ENCODE measurements at places on chromosomes 16 and 17.

- DNase-seq: no peak
Measured at GRCh38 chr17:45227926-45228762, 6.5 kb downstream of the FMNL1 start.

GRCh38 chr16:49452108-49452507 lies 78.5 kb downstream of the C16orf78 start:
- no peak for DNase-seq

DNA sequence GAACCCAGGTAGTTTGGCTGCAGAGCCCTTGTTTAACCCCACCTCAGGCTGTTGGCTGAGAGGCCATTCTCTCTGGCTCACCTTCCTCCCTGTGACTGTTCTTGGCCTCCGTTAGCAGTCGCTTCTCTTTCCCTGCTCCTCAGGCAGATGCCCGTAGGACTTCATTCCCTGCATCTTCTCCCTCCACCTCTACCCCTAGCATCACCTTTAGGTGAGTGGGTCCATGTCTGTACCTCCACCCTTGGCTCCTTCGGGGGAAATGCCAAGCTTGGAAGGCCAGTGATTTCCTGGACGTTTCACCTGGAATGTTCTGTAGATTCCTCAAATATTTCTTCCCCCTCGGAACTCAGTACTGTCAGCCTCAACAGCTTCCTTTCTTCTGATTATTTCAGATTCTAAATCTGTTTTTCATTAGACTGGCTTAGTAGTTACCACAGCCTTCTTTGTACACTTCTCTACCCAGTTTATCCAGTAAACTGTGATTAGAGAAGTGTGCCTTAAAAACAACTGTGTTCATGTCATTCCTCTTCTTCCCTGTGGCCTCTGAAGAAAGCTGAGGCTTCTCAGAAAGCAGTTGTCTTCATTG lies 227.9 kb downstream of the MSI2 start:
- no peak for DNase-seq

DNA sequence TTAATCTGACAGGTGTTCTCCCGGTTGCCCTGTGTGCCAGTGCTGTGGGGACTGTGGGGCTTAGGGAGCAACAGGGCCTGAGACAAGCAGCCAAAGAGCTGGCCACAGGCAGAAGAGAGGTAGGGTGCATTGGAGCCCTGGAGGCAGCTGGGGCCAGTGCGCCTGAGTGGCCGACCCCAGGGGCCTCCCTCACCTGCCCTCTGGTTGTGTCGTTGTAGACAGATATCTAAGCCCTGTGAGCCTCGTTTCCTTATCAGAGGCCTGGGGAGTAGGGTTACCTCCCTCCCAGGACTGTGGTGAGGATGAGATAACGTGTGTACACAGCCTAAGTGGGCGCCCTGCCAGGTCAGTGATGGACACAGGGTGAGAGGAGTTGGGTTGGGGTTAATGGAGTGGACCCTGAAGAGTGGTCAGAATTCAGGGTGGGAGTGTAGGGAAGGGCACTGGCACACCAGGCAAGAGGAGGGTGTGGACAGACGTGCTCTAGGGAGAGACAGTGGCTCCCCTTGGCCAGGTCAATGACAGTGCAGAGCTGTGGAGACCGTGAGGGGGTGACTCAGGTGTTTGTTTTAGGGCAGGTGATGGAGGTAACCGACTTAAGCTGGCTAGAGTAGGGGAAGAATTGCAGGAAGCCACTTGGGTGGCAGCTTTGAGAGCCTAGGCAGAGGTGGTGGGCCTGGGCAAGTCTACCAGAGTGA lies 3.4 kb downstream of the NARF start:
- no peak for DNase-seq

DNA sequence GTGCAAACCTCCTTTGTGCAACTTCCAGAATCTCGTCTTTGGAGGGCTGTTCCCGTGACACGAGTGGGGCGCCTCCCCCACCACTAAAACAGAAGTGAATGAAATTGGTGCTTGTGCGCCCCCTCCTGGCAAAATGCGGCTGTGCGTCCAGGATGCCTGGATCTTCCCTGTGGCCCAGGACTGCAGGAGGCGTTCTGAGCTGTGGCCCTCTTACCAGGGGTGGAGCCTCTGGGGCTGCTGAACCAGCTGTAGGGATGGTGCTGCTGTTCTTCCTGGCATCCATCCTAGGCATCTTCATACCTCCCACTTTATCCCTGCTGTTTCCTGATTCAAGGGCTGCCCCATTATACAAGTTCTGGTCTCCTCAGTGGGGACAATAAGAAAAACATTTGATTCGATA lies 18.5 kb upstream of the NAGLU start:
- peak; percentile 89 for DNase-seq

DNA sequence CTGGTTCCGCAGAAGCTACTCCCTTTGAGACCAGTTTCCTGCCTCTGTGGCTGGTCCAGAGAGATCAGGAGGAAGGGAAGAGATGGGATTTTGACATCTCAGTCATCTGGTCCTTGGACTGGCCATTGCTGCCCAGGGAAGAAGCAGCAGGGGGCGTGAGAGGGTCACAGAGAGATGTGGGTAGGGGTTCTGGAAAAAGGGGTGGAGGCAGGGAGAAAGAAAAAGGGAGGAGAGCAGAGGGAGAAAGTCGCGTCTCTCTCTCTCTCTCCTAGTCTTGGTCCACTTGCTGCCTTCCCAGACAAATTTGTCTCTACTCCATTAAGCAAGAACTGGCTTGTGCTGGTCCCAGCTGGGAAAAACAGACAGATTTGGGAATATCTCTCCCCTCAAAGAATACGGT lies 4.4 kb downstream of the SHBG start:
- DNase-seq: peak; percentile 80

DNA sequence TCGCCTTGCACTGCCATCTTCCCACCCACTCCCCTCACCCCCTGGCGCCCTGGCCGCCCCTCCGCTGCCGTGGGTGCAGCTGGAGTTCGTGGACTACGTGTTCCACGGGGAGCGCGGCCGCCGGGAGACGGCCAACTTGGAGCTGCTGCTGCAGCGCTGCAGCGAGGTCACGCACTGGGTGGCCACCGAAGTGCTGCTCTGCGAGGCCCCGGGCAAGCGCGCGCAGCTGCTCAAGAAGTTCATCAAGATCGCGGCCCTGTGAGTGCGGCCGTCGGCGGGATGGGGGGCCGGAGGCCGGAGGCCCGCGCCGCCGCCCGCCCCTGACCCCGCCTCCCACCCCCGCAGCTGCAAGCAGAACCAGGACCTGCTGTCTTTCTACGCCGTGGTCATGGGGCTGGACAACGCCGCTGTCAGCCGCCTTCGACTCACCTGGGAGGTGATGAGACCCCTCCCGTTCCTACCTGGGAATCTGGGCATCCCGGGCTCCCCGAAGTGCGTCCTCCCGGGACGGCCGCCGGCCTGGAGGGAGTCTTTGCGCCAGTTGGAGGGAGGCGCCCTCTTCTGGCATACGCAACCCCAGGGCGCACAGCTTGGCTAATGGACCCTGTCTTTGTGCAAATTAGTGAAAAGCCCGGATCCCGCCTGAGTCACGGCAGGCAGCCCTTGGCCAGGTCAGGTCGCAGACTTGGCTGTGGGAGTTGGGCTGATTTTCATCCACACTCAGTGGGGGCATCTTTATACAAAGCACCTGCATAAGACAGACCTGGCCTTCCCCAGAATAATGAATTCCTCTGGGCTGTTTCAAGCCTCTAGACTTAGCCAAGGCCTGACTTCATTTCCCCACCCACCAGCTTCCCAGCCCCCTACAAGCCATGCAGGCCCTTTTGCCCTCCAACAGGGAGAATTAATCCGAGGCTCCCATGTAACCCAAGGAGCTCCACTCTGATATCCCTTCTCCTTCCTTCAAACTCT lies 14.3 kb downstream of the RAPGEFL1 start:
- peak; percentile 86 for DNase-seq

DNA sequence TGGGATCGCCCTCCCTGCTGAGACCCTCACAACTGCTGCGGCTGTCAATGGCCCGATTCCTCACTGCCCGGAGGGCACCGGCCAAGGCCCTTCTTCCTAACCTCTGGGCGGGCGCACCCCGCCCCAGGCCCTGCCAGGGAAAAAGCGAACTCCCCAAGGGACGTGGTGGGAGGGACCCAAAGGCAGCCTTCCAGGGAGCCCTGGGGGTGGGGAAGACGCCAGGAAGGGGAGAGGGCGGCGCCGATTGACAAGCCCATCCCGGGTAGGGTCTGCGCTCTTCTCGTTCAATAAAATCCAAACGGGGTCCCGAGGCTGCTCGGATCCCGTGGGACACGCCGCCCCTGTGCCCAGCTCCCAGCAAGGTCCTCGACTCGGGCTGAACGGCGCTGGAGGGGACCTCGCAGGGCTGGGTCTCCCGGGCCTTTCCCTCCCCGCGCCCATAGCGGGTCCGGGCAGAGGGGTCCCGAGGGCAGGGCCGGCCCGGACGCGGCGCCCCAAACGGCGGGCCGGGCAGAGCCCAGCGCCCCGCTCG lies 416 bp downstream of the KIFC3 start:
- peak; percentile 84 for DNase-seq

DNA sequence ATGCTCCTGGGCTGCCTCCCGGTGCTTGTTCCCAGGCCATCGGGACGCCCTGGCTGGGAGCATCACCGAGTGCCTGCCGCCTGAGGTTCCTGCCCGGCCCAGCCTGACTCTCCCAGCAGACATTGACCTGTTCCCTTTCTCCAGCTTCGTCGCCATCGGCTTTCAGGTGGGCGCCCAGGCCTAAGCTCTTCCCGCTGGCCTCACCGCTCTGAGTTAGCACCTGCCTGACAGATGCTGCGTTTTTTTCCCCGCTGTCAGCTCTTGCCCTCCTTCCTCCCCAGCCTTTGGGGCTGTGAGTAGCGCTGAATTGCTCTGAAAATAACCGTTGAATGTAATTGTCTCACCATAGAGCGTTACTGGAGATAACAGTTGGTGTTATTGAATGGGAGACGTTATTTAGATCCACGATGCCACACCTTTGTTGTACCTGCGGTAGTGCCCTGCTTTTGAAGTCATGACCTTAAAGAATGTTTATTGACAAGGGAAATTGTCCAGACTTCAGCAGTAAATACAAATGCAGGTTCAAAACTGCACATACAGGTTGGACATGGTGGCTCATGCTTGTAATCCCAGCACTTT lies 21.3 kb upstream of the SMIM5 start:
- peak; percentile 51 for DNase-seq
